Stimulated activated CD8-positive, alpha-beta memory T cell treated with anti-CD3 and anti-CD28 coated beads, Interleukin-4, amount 100 ng/mL, for 1 hour (primary cell): ENCODE measurements at places on chromosomes 16 and 17.

DNA sequence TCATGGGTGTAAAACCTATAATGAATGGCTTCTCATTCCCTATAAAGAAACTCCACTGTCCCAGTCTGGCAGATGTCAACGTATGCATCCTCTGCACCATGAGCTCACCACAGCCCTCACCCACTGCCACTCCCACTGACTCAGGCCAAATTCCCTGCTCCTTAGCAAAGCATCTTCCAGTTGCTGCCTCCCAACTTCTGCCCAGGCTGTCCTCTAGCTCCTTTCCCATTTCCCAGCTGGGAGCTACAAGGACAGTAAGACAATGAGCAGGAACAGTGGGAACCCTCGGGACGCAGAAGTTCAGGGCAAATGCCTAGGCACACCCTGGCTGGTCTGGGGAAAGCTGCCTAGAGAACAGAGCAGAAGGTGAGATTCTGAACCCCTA is 9.1 kb upstream of the THAP11 start:
- no peak for DNase-seq

DNA sequence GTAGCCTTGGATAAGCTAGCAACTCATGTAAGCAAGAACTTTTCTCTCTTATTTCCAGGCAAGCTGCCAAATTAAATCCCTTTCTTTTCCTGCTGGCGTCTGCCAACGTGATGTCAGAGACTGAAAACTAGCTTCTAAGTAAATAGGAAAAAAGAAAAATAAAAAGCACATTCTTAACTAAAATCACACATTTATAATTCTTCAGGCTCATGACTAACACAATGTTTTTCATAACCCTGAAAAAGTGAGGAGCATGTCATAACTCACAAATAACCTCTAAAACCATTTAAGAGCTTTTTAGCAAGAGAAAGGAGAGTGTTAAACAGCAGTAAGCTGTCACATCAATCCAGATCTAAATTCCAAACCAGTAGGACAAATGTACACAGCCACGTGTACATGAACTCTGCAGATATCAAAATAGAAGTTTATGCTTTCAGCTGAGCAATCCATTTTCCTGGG is 110.0 kb downstream of the N4BP1 start:
- no peak for DNase-seq

GRCh38 chr16:49312389-49312985 is 30.8 kb upstream of the CBLN1 start:
- no peak for DNase-seq

- no peak for DNase-seq
These were observed 53.5 kb downstream of the MPHOSPH6 start for GRCh38 chr16:82116535-82116934.

GRCh38 chr17:72270273-72270924 is 149.6 kb downstream of the SOX9 start:
- no peak for DNase-seq

GRCh38 chr17:80861418-80861815 is 130.2 kb upstream of the CHMP6 start:
- no peak for DNase-seq

DNA sequence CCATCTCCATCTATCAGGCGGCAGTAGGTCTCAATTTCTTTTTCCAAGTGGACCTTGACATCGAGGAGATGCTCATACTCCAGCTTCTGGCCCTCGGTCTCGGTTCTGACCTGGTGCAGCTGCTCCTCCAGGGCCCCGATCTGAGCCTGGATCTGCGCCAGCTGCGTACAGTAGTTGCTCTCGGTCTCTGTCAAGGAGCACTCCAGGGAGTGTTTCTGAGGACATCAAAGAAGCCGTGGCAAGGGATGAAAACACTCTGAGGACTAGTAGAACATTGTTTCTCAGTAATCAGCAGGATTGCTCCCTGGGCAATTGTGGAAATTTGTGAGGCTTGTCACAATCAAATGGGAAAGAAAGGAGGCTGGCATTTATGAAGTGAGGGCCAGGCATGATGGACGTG is 5.9 kb downstream of the KRT28 start:
- DNase-seq: no peak

GRCh38 chr17:4815043-4815675 is 8.2 kb downstream of the PLD2 start:
- no peak for DNase-seq

GRCh38 chr17:38674014-38674748 is 576 bp downstream of the EPOP start:
- DNase-seq: no peak

GRCh38 chr17:7574176-7574953 is 5.1 kb upstream of the CD68 start:
- no peak for DNase-seq

DNA sequence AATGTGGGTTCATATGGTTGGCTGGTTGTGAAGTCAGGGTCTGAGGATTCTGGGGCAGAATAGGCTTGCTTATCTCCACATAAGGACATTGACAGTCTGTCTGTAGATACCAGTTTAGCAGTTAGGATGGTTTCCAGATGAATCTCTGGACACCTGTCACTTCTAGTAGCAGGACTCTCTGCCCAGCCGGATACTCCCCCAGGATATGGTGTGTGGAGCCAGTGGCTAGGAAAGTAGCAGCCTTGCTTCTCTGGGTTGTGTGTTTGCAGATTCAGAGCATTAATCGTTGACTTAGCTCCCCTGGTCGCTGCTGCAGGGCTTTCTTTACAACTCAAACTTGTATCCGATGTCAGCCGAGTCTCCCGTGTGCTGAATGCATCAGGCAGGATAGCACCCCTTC is 45.2 kb downstream of the CLEC16A start:
- DNase-seq: no peak

DNA sequence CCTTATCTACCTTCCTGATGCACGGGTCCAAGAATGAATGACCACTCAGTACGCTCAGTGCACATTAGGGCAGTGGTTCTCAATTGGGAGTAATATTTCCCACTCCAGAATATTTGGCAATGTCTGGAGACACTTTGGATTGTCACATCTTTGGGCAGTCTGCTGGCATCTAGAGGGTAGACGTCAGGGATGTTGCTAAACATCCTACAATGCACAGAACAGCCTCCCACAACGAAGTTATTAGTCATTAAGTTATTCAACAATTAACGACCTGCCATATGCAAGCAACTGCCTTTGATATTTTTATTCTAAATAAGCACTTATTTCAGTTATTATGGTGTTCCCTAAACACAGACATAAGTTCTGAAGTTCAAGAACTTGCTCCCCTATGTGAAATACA is 669.3 kb downstream of the TOX3 start:
- no peak for DNase-seq

DNA sequence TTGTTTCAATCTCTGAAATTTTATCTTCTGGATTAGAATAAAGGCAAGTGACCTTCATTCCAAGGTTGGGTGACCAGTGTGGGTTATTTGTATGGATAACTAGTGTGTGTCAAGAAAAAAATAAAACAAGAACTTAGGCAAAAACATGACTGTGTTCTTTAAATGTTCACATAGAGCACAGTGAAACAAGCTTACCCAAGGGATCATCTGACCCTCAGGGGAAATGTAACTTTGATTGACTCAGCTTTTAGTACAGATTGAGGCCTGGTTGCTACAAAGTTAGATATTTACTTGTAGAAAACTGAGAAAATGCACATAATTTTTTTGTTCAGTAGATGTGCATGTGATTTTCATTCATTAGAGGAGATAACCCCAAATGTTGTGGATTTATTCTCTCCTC is 6.7 kb downstream of the CACNG3 start:
- DNase-seq: no peak

GRCh38 chr16:29862383-29862883 is 593 bp downstream of the CDIPT start:
- DNase-seq: no peak

DNA sequence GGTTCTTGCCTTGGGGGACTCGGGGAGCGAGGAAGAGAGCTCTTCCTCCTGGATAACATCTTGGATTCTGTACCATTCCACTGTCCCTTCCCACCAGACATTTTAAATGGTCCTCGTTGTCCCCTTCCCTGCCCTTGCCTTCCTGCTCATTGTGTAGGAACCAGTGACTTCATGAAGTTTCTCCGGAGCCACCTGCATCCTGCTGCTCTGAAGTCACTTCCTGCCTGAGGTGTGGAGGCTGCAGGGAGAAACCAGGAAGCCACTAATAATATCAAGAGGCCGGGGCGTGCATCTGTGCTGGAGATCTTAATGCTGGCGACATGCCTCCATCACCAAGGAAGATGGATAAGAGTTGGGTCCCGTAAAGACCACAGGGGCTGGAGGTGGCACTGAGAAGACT is 6.2 kb upstream of the SLC16A13 start:
- DNase-seq: no peak

DNA sequence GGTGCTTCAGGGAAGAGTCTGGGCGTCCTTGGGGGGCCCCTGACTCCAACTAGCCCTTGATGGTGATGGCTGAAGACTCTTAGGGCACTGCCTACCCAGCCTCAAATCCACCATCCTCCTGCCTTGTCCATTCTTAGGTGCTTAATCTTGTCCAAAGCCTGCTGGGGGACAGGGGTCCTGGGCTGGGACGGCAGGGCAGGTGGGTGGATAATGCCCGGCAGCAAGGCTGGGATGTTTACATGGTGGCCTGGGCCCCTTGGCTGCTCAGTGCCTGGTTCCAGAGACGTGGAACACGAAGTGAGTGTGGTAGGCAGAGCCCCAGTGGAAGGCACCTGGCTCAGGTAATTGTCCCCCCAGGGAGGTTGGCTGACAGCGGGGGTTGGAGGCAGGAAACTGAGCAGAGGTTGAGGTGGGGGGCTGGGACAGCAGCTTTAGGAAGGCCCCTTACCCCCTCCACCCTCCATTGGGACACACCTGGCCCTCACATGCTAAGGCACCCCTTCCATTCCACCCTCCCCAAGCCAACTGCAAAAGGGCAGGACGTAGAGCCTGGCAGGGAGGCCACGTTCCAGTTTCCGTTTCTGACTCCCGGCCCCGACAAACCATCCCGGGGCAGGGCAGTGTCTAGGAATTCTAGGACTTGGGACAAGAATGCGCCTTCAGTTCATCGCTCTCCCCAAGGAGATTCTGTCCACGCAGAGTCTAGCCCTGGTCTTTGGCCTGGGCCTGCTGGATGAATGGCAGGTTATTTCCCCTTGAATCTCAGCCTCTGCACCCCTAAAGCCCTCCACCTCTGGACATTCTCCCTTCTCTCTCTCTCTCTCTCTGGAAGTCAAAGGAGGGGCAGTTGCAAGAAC is 1.9 kb downstream of the FOXJ1 start:
- DNase-seq: no peak

DNA sequence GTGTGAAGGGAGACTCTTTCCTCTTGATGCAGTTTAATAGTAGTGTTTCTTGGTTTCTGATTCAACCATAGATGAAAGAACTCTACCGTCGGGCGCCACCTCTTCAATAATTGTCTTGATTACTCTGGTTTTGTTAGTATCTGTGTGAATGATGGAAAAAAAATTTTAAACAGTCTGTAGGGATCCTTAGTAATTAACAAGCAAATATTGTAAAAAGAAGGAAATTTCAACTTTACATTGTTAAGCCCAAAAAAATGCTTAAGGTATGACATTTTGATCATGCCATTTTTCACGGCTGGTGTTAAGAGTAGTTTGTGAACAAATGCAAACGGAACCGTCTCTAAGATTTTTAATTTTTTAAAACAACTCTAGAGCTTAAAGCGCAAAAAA is 4.1 kb downstream of the KRT10 start:
- no peak for DNase-seq

DNA sequence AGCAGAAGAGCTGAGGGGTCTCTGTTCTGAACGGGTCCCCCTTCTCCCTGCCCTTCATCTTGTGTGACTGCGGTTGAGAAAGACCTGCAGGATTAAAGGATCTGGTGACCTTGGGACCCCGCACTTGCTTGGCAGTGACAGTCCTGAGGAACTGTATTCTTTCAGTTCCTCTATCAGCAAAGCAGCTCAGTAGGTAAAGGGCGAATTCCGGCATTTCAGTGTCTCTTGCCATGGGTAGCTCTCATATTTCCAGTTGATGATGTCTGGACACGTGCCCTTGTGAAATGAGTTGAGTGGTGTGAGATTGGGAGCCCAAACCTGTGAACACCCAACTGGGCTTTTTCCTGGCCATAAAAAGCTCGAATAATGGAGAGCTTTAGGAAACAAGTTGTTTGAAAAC is 135.7 kb downstream of the PRKCA start:
- DNase-seq: no peak

DNA sequence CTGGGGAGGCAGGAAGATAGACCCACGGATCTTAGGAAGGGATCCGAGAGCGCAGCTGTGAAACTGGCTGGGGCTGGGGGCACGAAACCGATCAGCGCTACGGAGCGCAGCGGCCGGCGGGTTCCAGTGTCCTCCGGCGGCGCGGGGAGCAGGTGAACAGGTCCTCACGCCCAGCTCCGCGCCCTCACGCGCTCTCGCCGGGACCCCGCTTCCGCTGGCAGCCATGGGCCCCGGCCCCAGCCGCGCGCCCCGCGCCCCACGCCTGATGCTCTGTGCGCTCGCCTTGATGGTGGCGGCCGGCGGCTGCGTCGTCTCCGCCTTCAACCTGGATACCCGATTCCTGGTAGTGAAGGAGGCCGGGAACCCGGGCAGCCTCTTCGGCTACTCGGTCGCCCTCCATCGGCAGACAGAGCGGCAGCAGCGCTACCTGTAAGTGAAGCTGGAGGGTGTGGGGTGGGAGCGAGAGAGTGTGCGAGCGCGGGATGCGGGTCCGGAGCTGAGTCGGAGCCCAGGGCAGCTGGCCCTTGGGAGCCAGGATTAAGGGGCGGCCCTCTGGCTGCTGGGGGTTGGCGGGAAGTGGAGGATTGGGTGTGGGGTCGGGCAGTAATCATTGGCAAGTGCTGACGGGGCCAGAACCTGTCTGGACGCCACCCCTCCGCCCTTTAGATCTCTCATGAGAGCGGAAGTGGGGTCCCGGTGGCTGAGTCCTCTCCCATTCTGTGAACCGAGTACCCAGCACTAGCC is 479 bp downstream of the ITGA3 start:
- peak; percentile 42 for DNase-seq

GRCh38 chr17:83176623-83177583 is 97.5 kb downstream of the METRNL start:
- no peak for DNase-seq

GRCh38 chr17:64084940-64085649 is 44.8 kb downstream of the ERN1 start:
- no peak for DNase-seq

DNA sequence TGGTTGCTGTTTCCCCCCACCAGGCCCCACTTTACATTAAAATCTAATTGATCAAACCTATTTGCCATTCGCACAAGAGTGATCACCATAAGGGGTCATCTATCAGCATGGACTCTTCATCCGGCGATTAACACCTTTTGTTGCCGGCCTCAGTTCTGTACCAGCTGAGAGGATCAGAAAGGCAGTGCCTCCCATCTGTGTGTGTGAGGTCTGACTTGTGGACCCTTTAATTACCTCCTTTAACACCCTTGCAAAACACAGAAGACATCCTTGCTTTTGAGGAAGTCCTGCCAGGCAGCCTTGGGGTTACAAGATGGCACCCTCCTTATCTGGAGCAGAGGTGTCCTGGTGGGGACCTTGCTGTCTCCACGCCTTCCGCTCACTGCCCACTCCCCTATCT is 77.2 kb upstream of the IRX3 start:
- DNase-seq: no peak

- DNase-seq: no peak
These were observed 29.2 kb downstream of the SLFN11 start for GRCh38 chr17:35344262-35344661.
